Chondrocyte (in vitro differentiated cells): ENCODE measurements at places on chromosomes 5 and 9.

DNA sequence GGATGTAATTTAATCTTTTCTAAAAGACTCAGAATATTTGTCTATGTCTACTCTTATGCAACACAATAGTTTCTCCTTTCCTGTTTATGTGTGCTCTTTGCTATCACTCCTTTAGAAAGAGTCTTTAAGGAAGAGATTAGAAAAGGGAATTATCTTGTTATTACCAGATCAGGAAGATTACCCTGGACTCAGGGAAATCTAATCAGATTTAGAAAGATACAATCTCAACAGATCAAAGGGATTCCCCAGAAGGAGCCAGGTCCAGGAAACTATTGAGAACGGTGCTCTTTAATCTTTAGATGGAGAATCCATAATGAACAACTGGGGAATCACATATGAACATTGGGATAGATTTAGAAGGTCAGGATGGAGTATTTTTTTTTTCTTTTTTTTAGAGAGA, 32.4 kb upstream of the ZFR start:
- H3K4me1 ChIP-seq = no peaks in the 10 kb centered on the region
- no peaks in the 10 kb centered on the region for H3K27me3 ChIP-seq
- no peak overlapping the region for H3K4me3 ChIP-seq
- no peak for DNase-seq
- no peaks in the 10 kb centered on the region for H3K36me3 ChIP-seq
- H3K27ac ChIP-seq = no peak overlapping the region

DNA sequence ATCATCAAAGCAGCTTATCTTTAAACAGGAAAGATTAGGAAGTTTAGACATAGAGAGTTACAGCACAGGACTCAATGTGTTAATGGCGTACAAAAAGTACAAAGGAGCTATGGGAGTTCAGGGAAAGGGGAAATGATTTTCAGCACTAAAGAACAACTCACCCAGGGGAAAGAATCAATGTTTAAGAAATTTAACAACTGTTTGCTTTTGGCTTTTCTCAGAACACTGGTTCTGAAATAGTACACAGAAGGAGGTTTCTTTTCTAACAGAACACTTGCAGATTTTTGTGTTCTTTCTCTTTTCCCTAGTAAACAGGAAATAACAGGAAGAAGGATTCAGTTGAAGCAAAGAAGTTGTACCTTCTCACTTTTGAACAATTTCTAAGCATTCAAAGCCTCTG, 71.3 kb upstream of the GHR start:
- H3K27me3 ChIP-seq = no peaks in the 10 kb centered on the region
- H3K27ac ChIP-seq = no peak overlapping the region
- DNase-seq = no peak
- H3K4me3 ChIP-seq = no peak overlapping the region

- H3K27me3 ChIP-seq = peaks cover 35% of the 10 kb centered on the region
- DNase-seq = no peak
- no peaks in the 10 kb centered on the region for H3K36me3 ChIP-seq
- H3K4me1 ChIP-seq = no peaks in the 10 kb centered on the region
Measured at GRCh38 chr5:1931604-1932231, 49.0 kb upstream of the IRX4 start.

DNA sequence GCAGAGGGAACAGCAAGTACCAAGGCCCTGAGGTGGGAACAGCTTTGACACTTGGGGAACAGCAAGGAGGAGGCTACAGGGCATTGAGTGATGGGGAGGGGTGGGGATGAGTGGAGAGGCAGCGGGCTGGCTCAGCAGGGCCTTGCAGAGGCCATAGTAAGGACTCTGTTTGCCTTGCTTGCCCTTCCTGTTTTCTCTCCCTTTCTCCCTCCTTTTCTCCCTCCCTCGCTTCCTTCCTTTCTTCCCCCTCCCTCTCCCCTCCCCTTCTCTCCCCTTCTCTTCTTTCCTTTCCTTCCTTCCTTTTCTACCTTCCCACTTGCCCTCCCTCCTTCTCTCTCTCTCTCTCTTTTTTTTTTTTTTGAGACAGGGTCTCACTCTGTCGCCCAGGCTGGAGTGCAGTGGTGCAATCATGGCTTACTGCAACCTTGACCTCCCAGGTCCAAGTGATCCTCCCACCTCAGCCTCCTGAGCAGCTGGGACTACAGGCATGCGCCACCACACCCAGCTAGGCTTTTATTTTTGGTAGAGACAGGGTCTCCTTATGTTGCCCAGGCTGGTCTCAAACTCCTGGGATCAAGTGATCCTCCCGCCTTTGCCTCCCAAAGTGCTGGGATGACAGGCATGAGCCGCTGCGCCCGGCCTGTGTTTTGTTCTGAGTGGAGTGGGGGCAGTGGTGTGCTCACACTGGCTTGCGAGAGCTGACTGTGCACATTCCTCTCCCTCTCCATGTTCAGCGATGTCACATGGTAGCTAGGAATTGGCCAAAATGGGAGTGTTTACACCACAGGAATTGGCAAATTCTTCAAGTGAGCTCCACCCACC, 17.1 kb downstream of the IER5L start:
- no peaks in the 10 kb centered on the region for H3K27me3 ChIP-seq
- H3K4me3 ChIP-seq = no peak overlapping the region
- H3K27ac ChIP-seq = no peak overlapping the region
- H3K4me1 ChIP-seq = no peaks in the 10 kb centered on the region
- peaks cover 3% of the 10 kb centered on the region for H3K36me3 ChIP-seq

DNA sequence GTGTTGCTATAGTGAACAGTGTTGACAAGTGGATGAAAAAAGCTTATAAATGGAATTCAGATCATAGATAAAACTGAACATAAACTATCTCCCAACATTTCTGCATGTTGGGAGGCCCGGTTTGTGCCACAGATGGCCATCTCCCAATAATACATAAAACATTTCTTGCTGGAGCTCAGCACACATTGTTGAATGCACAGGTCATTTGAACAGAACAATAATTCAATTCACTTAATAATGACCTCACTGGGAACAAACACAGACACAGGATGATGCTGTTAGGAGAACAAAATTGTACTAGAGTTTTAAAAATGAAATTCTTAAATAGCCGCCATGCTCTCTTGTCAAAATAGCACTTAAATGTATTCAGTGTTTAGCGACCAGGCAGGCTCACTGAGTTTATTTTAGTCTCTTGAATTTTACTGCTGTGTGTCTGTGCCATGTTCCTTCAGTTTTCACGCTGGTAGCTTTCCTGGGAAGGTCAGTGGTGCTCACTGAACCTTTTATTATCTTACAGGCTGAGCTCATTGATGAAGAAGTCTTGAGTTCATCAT, 85.0 kb upstream of the SSBP2 start:
- H3K36me3 ChIP-seq = no peaks in the 10 kb centered on the region
- H3K27me3 ChIP-seq = no peaks in the 10 kb centered on the region
- no peak for DNase-seq
- H3K4me1 ChIP-seq = peaks cover 10% of the 10 kb centered on the region
- H3K4me3 ChIP-seq = no peak overlapping the region
- no peak overlapping the region for H3K27ac ChIP-seq

- no peaks in the 10 kb centered on the region for H3K27me3 ChIP-seq
- no peak overlapping the region for H3K27ac ChIP-seq
- no peaks in the 10 kb centered on the region for H3K36me3 ChIP-seq
- peaks cover 8% of the 10 kb centered on the region for H3K4me1 ChIP-seq
- H3K4me3 ChIP-seq = no peak overlapping the region
Measured at GRCh38 chr9:5442400-5443011, 4.8 kb upstream of the PLGRKT start.

DNA sequence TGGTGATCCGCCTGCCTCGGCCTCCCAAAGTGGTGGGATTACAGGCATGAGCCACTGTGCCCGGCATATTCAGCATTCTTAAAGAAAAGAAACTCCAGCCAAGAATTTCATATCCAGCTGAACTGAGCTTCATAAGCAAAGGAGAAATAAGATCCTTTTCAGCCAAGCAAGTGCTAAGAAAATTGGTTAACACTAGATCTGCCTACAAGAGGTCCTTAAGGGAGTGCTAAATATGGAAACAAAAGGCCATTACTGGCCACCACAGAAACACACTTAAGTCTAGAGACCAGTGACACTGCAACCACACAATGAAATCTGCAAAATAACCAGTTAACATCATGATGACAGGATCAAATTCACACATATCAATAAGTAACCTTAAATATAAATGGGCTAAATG, 331.5 kb downstream of the MAN2A1 start:
- DNase-seq = no peak
- H3K4me1 ChIP-seq = peaks cover 9% of the 10 kb centered on the region

- H3K4me1 ChIP-seq = peaks cover 45% of the 10 kb centered on the region
- H3K36me3 ChIP-seq = no peaks in the 10 kb centered on the region
- H3K4me3 ChIP-seq = no peak overlapping the region
- no peak overlapping the region for H3K27ac ChIP-seq
- no peaks in the 10 kb centered on the region for H3K27me3 ChIP-seq
- DNase-seq = no peak
Measured at GRCh38 chr5:171525085-171525484, 105.6 kb downstream of the FGF18 start.

DNA sequence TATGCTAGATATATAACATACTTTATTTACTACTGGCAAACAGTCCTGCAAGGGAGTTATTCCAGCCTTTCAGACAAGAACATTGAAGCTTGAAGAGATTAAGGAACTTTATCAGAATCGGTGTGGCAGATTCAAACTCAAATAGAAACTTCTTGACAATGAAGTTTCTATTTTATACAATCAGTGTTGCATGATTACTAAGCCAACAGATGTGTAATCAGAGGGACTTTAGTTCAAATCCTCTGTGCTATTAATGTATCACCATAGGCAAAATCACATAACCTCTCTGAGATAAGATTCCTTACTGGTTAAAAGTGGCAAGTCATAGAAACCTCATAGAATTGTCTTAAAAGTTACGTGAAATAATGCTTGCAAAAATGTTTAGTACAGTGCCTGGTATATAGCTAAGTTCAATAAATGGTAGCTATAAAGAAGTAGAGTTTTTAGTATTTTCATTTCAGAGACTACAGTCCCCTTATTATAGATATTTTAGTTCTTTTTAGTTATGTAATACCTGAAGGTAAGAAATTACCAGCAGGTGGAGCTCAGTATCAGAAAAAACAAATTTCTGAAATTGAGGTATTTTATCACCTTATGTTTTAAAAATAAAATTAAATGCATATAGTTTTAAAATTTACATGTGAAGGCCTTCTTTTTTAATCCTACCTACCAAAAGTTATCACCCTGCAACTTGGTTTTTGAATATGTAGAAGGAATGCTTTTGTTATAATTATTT, 172.1 kb downstream of the FER start:
- no peaks in the 10 kb centered on the region for H3K4me1 ChIP-seq
- no peak overlapping the region for H3K27ac ChIP-seq
- no peak overlapping the region for H3K4me3 ChIP-seq
- H3K27me3 ChIP-seq = no peaks in the 10 kb centered on the region
- no peaks in the 10 kb centered on the region for H3K36me3 ChIP-seq

GRCh38 chr9:79213417-79214125, 358.2 kb upstream of the TLE4 start:
- no peak overlapping the region for H3K27ac ChIP-seq
- H3K4me1 ChIP-seq = peaks cover 3% of the 10 kb centered on the region
- no peak for DNase-seq
- H3K27me3 ChIP-seq = no peaks in the 10 kb centered on the region
- no peak overlapping the region for H3K4me3 ChIP-seq

GRCh38 chr9:130997925-130998596, 10.9 kb upstream of the LAMC3 start:
- H3K27me3 ChIP-seq = peaks cover 3% of the 10 kb centered on the region
- no peak overlapping the region for H3K27ac ChIP-seq
- H3K4me3 ChIP-seq = no peak overlapping the region
- no peaks in the 10 kb centered on the region for H3K4me1 ChIP-seq
- DNase-seq = no peak
- no peaks in the 10 kb centered on the region for H3K36me3 ChIP-seq

- H3K4me3 ChIP-seq = no peak overlapping the region
Measured at GRCh38 chr9:22817181-22817580, 370.6 kb downstream of the DMRTA1 start.

GRCh38 chr5:39176759-39177630, 42.4 kb downstream of the FYB1 start:
- peaks cover 6% of the 10 kb centered on the region for H3K27me3 ChIP-seq
- H3K27ac ChIP-seq = no peak overlapping the region
- H3K4me1 ChIP-seq = no peaks in the 10 kb centered on the region
- H3K4me3 ChIP-seq = no peak overlapping the region

- H3K27me3 ChIP-seq = no peaks in the 10 kb centered on the region
- peaks cover 43% of the 10 kb centered on the region for H3K4me1 ChIP-seq
- H3K4me3 ChIP-seq = peak overlapping the region; percentile 99
- peaks cover 27% of the 10 kb centered on the region for H3K36me3 ChIP-seq
- peak overlapping the region; percentile 99 for H3K27ac ChIP-seq
Measured at GRCh38 chr5:9547122-9547947, 1.5 kb upstream of the SEMA5A start.

DNA sequence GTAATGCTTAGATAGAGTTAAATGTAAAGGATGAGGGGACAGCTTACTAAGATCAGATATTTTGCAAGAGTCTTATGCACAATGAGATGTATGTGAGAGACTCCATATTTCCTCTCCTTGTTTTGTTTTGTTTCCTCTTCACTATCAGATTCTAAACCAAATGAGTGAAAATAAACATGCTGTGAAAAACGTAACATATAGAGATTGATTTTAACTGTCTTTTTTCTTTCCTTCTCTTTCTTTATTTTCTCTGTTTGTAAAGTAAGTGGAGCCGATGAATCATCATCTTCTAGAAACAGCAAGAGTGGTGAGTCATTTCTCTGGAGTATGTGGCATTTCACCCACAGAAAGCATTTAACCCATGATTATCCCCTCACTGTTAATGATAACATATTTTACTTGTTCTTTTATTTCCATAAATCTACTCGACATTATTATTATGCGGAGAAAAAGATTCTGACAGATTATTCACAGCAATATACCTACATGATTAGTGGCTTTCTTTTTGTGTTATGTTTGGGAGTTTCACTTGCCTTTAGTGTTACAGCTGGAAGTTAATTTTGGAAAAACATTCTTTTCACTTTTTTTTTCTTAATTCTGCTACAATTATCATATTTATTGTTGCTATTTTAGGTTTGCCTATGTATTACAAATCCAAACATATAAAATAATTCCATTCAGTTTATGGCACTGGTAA, 2.1 kb upstream of the ANXA1 start:
- H3K4me1 ChIP-seq = peaks cover 58% of the 10 kb centered on the region
- H3K4me3 ChIP-seq = peak overlapping the region; percentile 54
- H3K36me3 ChIP-seq = peaks cover 2% of the 10 kb centered on the region
- H3K27ac ChIP-seq = peak overlapping the region; percentile 98
- H3K27me3 ChIP-seq = no peaks in the 10 kb centered on the region

- no peaks in the 10 kb centered on the region for H3K27me3 ChIP-seq
- DNase-seq = no peak
- H3K27ac ChIP-seq = no peak overlapping the region
- H3K4me1 ChIP-seq = peaks cover 36% of the 10 kb centered on the region
- peaks cover 14% of the 10 kb centered on the region for H3K36me3 ChIP-seq
Measured at GRCh38 chr9:125540497-125540896, 166.5 kb downstream of the MAPKAP1 start.

DNA sequence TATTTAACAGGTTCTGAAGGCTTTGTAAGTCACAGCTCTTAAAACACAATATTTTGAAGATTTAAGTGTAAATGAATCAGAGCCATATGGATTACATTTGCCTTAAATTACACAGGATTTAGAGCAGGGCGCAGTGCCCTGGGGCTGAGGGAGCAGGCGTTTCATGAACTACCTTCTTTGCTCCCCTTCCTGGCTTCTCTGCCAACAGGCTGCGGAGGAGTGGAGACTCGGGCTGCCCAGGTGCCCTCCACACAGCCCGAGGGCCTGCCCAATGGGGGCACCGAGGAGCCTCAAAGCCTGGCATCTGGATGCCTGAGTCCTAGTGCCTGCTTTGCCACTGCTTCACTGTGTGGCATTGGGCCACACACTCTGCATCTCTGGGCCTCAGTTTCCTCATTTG, 90.6 kb upstream of the HAND1 start:
- no peaks in the 10 kb centered on the region for H3K4me1 ChIP-seq
- no peak overlapping the region for H3K27ac ChIP-seq
- H3K4me3 ChIP-seq = no peak overlapping the region
- H3K27me3 ChIP-seq = peaks cover 51% of the 10 kb centered on the region
- no peaks in the 10 kb centered on the region for H3K36me3 ChIP-seq
- no peak for DNase-seq
